Keratinocyte (primary cell): ENCODE measurements at places on chromosomes 7 and 10.

DNA sequence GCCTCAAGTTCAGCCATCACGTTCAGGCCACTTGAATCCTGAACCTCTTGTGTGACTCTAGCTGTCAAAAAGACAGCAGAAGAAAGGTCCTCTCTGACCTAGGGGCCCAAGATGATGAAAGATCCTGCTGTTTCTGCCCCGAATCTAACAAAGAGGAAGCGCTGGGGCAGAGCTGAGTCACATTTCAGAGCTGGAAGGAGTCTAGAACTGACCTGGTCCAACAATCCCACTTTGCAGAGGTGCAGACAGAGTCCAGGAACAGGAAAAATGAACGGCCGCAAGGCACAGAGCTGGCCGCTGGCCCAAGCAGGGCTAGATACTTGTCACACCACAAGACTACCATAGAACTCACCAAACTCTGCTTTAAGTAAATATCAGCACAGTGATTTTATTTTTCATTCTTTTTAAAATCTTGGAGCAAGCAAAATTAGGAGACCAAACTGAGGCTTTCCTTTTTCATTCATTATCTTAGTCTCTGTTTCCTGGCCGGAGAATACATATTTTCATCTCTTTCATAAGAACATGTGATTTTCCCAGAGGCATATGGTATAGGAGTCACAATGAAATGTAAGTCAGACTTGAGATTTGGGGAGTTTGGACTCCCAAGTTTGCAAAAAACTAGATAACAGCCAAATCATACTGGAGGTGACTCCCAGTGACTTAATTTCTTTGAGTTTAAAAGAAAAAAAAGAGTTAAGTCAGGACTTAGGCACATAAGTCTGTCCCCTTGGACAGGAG, 52.8 kb downstream of the CHST15 start:
- no peak for DNase-seq

GRCh38 chr10:62694537-62695126, 109.9 kb upstream of the ADO start:
- no peak for DNase-seq

GRCh38 chr7:23074443-23075261, 30.9 kb upstream of the KLHL7 start:
- no peak for DNase-seq

- no peak for DNase-seq
These were observed 133.0 kb upstream of the TNS3 start for GRCh38 chr7:47714669-47715607.

GRCh38 chr7:119482209-119482608, 790.8 kb upstream of the KCND2 start:
- no peak for DNase-seq

DNA sequence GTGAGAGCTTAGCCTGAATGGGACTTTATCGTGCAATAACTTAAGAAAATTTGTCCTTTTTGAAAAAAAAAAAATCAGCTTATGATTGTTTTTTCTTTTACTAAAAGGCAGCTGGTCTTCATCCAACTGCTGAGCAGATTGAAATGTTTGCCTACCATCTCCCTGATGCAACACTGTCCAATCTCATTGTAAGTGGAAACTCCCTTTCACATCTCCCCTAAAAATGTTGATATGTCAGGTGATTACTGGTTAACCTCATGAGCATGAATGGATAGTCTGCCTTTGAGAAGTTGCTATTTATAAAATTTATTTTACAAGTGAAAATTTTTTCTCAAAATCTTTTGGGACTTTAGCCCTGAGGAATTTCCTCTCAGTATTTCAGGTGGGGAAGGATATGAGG, 17.8 kb upstream of the HKDC1 start:
- DNase-seq = no peak

DNA sequence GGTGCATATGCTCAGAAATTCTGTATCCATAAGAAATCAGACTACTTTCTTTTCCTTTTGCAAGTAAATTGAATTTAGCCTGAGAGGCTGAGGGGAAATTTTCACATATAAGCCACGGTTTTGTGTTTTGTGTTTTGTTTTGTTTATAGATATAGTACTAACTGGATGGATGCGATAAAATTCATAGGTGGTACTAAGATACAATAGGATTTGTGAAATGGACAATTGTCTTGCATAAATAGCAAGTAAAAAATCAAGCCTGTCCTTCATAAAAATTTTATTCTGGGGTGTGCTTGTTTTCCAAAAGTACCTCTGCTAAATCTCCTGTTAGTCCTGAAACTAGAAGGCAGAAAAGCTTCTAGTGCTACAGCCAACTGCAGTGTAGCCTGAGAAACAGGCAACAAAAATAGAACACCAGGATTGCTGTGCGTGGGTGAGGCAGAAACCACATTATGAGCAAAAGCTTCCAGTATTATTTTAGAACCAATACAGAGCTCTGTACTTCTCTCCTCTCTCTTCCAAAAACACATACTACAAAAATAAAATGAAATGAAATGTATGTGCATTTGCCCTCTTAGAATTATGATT, 634 bp upstream of the HDAC9 start:
- DNase-seq = no peak

DNA sequence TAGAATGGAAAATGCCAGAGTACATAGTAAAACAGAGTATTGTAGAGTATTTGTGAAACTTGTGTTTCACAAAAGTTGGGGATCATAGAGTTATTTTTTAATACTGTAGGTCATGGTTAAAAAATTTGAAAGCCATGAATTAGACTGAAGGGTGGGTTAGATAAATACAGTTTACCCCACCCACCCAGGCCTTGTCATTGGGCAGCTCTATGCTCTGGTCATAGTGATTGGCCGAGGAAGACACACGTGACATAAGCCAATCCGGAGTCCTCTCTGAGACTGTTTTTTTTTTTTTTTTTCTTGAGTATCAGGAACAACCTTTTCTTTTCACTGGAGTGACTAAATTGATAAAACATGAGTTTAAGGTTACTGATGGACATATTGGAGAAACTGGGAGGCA, 33.3 kb upstream of the ORC5 start:
- no peak for DNase-seq

DNA sequence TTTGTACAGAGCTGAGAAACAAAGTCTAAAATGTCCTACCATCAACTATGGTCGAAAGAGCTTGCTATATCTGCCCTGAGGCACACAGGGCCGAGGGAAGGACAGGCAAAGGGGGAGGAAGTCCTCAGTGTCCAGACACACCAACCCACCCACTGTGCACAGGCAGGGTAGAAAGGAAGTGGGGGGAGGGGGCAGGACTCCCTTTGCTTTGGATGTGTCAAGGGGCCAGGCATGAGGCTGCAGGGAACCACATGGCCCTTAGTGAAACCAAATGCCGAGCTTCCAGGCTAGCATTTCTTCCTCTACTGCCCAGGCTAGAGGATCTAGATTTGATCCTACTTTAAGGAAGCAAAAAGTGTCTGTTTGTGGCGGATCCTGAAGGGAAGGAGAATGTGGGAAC, 28.6 kb downstream of the KCNH2 start:
- DNase-seq = no peak

DNA sequence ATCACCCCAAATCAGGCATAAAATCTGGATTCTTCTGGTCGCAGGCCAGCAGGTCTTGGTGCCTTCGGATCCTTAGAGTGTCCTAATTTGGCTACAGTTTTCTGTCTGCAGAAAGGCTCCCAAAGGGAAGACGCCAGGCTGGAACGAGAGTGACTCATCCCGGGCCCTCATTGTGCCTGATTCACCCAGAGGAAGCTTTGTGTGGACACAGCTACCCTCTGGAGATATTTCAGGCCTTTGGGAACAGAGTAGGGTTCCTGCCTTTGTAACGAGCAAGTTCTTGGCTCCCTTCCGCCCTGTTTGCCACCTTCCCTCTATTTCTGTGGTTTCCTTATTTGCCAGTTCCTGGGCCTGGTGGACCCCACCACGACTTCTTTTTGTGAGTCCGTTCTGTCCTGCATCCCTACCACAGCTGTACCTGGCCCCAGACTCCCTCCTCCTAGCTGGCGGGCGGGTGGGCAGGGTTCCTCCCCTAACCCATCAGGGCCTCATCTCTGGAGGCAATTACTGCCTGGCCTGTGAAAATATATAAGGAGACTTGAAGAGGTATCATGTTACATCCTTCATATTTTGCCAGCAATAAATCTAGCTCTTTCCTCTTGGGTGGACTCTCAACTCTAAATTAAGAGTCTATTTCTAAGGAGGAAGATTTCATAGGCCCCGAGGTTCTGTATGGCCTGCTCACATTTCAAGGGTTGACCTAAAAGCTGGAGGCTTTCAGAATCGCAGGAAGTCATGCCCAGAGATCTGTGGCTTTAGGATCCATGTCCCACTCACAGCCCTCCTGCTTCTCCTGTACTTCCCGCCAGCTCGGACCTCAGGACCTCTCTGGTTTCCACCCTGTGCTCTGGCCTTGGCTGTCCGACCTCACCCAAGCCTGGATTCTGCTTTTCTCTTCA, 219.2 kb upstream of the ZNF32 start:
- no peak for DNase-seq

DNA sequence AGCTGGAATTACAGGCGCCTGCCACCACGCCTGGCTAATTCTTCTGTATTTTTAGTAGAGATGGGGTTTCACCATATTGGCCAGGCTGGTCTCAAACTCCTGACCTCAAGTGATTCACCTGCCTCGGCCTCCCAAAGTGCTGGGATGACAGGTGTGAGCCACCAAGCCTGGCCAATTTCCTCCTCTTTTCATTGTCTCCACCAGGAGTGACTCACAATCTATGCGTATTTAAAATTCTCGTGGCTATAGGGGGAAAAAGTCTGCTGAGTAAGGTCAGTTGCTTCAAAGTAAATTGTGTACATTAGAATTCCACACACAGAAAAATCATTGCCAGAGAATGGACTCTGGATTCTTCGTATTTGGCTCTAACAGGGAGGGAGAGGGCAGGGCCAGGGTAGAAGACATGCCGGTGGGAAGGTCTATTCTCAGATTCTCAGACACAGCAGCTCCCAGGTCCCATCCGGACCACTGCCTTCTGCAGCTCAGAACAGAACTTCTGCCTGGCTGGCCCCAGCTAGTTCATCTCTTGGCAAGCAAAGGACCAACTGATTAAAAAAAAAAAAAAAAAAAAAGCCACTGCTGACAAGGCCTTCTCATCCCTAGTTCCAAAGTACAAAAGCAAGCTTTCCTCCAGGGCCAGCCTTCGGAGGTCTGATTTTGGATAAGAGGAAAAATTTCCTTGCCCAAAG, 22.2 kb downstream of the PSPH start:
- DNase-seq = no peak

- DNase-seq = no peak
These were observed 37.7 kb downstream of the ASB13 start for GRCh38 chr10:5628451-5629302.

DNA sequence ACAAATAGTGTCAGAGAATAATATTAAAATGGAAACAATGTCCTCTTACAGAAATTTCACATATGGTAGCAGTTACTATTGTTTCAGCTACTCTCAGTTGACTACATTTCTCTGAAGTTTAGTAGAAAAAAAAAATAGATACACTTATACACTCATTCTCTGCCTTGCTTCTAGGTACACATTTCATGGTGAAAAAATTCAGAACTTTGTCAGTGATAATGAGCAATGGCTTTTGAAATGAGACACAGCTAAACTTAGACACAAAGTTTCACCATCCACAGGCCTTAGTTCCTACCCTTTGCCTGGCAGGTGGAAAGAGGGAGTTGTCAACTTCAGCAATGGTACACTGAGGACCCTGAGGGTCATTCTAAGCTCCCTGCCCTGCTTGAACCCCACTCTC, 69.2 kb downstream of the CPVL start:
- DNase-seq = no peak

- DNase-seq = no peak
These were observed 973 bp downstream of the SDK1 start for GRCh38 chr7:3301831-3302618.

GRCh38 chr7:33079096-33079495, 16.5 kb upstream of the NT5C3A start:
- no peak for DNase-seq

DNA sequence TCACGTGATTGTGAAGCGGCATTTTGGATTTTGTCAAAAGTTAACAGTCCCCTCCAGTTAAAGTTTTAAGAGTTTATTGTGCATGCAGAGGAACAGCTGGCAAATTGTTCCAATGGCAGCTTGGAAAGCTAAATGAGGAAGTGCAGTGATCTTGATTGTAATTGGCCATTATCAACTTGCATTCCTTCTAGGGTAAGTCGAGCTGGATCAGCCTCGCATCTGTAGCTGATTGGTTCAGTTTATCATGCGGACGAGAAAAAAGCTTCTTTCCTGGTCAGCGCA, 566 bp downstream of the ZNF789 start:
- DNase-seq = no peak

DNA sequence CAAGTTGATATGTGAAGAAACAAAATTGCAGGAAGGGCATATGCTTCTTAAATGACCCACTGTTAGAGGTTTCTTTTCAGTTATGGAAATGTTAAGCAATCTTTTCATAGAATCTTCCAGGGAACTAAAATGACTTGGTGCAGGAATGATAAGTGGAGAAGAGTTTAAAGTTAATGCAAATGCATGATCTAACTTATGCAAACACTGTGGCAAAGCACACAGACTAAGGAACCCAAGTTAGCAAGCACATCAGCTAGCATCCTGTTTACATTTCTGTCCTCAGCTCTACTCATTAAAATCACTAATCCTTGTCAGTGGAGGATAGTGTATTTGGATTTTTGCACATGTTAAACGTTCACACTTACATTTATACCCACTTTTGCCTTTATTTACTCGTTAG, 9.3 kb downstream of the CLCN1 start:
- no peak for DNase-seq

DNA sequence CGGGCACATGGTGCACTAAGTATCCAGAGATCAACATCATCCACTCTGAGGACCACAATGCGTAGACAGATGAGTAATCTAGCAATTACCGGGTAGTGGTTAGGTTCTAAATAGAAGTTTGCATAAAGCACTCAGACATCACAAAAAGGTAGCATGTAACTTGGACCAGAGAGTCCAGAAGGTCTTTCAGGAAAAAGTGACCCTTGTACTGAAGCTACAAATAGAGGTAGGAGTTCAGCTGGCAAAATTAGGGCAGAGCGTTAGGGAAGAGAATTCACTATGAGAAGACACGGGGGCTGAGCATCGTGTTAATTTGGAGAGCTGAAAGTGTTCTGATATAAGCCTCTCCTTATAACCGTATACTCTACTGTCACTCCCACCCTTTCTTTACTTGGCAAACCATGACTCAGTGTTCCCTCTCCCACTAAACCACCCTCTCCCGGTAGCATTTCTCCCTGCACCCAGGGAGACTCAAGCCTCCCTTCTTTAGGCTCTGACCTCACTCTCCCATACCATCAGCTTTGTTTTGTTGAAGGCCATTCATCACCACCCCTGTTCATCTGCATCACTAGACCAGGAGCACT, 222.2 kb upstream of the FZD1 start:
- DNase-seq = no peak

DNA sequence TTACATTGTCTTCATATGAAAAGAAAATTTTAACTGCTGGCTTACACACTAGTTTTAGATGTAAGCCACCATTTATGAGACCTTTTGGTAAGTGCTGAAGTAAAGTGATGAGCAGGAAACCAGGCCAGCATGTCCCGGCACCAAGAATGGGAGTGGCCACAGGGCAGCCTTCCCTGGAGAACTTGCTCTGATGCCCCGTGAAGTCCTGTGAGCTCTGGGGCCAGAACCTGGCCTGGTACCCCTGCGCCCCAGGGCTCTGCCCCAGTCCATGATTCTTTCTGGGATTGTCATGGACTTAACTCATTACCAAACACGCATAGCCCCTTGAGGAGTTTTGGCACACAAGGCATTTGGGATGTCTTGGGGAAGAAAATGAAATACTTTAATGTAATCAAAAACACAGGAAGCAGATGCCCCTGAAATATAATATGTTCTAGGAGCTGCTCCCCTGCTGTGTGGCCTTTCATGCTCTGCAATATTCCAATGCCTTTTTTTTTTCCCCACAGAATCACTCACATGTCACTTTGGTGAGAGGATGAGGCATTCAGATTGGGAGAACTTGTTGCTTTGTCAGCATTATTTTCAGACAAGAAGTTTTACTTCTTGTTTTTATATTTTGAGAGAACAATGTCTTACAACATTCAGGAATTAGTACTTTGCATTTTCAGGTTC, 53.1 kb upstream of the CXCL12 start:
- no peak for DNase-seq
